Stomach (tissue), 19 donors: ENCODE measurements at places on chromosomes 7 and 10. TPM values are rescaled to one million over a fixed set of nuclear protein-coding genes. Genes with fewer than 3 reads are reported as not detected.
A peak's percentile ranks its signal among the peaks of the same experiment; 100 is the strongest.

DNA sequence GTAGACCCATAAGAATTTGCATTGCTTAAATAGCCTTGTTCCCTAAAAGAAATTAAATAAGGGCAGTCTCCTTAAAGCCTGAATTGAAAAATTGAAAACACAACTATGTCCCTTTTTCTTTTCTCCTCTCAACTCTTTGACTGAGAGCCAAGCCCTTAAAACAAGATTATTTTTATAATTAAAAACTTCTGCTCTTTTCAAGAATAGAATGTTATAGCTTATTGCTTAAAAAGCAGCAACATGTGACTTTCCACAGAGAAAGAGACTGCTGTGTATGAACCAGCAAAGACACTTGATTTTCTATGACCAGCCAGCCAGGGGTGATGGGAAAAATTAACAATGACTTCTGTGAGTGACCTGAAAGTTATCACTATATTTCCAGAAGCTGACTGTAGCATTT lies 295.2 kb upstream of the CELF2 start:
- H3K36me3 ChIP-seq, result no peaks in the 10 kb centered on the region
- H3K27ac ChIP-seq, result no peak overlapping the region
- peak; percentile 9 for DNase-seq
- H3K4me1 ChIP-seq, result no peaks in the 10 kb centered on the region

DNA sequence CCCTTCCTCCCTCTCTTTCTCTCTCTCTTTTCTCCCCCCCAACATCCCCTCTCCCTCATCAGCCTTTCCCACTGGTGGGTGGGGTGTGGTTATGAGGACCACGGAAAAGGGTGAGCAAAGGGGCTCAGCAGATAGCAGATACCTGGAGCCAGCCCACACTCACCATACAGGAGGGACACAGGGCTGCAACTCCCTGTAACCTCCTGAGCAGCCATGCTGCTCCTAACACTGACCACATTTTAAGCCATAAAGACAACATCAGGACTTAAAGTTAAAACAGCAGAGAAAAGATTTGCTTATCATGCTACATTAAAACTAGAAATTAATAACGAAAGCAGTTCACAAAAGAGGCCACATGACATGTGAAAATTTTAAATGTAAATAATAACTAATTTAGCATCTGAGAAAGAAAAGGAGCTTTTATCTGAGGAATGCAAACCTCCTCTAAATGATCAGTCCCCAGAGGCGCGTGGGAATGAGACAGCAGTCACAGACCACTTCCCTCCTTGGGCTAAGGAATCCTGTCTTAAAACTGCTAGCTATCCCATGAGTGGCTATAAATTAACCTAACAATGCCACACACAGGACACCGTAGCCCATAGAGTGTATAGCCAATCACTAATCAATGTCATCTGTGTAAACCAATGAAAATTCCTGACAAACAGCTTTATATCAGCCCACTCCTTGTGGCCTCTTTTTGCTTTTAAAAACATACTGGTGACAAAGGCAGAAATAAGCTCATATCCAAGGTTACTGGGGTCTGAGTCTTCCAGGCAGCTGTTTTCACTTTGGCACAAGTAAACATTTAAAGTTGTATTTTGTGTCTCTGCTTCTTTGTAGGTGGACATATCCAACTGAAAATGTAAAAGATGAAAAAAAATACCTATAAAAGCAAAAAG lies 33.3 kb downstream of the PKD1L1 start:
- H3K36me3 ChIP-seq, result no peaks in the 10 kb centered on the region
- H3K27me3 ChIP-seq, result no peaks in the 10 kb centered on the region
- no peak overlapping the region for H3K4me3 ChIP-seq
- no peaks in the 10 kb centered on the region for H3K4me1 ChIP-seq

DNA sequence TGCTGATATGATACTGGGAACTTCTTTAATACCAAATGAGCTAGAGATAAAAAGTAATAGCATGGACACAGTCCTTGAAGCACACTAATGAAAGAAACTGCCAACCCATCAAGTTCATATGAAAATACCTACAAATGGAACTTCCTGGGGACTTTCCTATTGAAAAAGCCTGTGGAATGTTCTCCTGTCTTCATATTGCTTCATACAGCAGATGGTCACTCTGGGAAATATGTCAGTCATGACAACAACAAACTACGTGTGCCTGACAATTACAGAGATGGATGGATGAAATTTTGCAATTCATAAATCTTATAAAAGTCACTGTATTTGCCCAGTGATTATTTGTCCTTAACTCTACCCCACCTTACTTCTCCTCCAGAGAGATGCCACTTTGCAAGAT lies 106.6 kb upstream of the COL1A2 start:
- H3K27ac ChIP-seq, result no peak overlapping the region
- H3K4me3 ChIP-seq, result no peak overlapping the region
- DNase-seq, result no peak
- no peaks in the 10 kb centered on the region for H3K36me3 ChIP-seq

DNA sequence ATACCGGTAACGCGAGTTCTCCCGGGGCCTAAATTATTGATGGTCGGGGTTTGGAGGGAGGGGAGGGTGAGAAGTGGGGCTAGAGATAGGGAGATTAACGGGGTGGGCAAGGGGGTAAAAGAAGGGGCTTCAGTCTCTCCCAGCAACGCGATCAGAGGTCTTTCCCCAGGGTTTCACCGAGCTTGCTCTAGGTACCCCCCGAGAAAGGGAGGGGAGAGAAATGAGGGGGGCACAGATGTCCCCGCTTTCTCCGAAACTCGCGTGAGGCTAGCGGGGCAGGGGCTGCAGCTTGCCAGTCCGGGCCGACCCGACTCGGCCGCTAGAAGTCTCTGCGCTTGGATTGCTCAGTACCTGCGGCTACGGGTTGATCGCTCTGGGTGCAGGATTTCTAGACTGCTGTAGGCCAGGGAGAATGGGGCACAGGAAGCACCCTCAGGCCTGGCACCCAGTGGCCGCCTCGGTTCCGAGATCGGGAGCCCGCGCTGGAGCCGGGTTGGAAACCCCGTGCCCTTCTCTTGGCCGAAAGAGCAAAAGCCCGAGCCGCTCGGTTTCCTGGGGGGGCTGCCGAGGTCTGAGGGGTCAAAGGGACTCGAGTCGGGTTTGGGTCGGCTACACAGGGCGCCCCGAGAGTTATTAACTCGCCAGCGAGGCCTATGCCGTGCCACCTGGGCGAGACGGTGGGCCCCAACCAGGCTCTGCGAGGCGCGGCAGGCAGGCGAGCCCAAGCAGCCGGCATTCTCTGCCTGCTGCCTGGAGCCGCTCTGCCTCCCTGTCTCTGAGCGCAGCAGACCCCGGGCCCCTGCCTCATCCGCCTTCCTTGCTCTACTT lies 3.1 kb downstream of the PAX2 start:
- no peak overlapping the region for H3K27ac ChIP-seq
- no peak overlapping the region for H3K4me3 ChIP-seq

- peaks cover 16% of the 10 kb centered on the region for H3K36me3 ChIP-seq
- no peak for DNase-seq
- no peaks in the 10 kb centered on the region for H3K4me1 ChIP-seq
- H3K27ac ChIP-seq, result no peak overlapping the region
- H3K4me3 ChIP-seq, result no peak overlapping the region
- H3K27me3 ChIP-seq, result no peaks in the 10 kb centered on the region
Measured at GRCh38 chr10:28595613-28596012, 62.7 kb downstream of the WAC start.

- H3K4me1 ChIP-seq, result peaks cover 13% of the 10 kb centered on the region
- peaks cover 11% of the 10 kb centered on the region for H3K36me3 ChIP-seq
- H3K4me3 ChIP-seq, result no peak overlapping the region
- H3K27ac ChIP-seq, result no peak overlapping the region
- DNase-seq, result no peak
Measured at GRCh38 chr10:79385392-79385795, 38.1 kb downstream of the PPIF start.

DNA sequence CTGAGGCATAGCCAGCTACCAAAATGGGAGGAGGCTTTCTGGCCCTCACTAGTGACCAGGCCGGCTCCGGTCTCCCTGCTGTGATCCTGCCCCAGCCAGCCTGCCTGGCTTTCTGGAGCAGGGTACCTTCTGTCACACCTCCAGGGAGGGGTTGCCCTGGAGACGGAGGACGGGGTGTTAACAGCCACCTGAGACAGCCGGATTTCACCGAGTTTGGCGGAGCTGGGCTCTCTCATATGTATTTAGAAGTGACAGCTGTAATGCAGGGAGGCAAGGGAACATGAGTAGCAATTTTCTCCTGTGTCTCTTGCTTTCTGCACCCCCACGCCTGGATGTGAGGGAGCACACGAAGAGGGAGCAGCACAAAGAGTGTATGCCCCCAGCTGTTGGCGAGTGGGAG lies 473.3 kb downstream of the PLXNA4 start:
- H3K4me1 ChIP-seq, result no peaks in the 10 kb centered on the region
- no peak for DNase-seq
- no peak overlapping the region for H3K4me3 ChIP-seq
- no peaks in the 10 kb centered on the region for H3K36me3 ChIP-seq

Gene COL1A2
- polyA plus RNA-seq, result 48.3 TPM

- H3K27ac ChIP-seq, result no peak overlapping the region
- DNase-seq, result peak; percentile 29
- no peaks in the 10 kb centered on the region for H3K4me1 ChIP-seq
- no peaks in the 10 kb centered on the region for H3K27me3 ChIP-seq
Measured at GRCh38 chr10:29099001-29099400, 189.9 kb upstream of the LYZL1 start.

Gene WNT2
- 0.61 TPM for polyA plus RNA-seq

DNA sequence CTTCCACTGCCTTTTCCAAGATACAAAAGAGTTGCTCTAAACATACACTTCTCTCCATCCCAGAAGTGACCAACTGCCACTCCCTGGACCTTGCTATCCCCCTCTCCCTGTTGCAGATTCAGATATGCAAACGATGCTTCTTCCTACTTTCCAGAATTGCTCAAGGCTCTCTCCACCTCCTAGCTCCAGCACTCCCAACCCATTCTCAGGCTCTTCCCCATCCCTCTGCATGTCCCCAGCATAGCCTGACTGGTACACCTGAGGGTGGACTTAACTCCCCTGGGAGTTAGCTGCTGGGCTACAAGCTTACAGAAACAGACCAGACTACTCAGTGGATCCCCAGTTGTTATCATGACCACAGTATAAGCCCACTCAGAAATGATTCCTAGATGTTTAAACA lies 27.6 kb downstream of the MKRN1 start:
- peaks cover 56% of the 10 kb centered on the region for H3K36me3 ChIP-seq
- no peak for DNase-seq
- no peaks in the 10 kb centered on the region for H3K4me1 ChIP-seq
- H3K27me3 ChIP-seq, result no peaks in the 10 kb centered on the region

GRCh38 chr10:36171953-36172940 lies 530.2 kb upstream of the FZD8 start:
- no peak overlapping the region for H3K4me3 ChIP-seq
- H3K27ac ChIP-seq, result peak overlapping the region; percentile 24
- no peaks in the 10 kb centered on the region for H3K36me3 ChIP-seq
- no peaks in the 10 kb centered on the region for H3K27me3 ChIP-seq
- DNase-seq, result no peak
- H3K4me1 ChIP-seq, result peaks cover 15% of the 10 kb centered on the region

DNA sequence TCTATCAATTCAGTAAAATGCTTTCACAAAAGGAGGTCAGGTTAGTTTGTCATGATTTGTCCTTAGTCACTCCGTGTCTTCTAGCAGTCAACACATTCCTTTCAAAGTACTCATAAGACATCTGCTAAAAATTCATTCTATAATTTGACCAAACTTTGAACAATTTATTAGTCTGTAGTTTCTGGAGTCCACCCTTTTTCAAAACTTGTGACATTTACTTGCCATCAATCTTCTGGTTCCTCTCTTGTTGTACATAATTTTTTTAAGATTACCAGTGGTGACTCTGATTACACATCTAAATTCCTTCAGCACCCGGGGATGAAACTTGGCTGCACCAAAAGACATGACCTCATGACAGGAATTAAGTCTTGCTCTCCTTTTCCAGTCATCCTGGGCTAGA lies 130.1 kb downstream of the NEBL start:
- DNase-seq, result no peak
- no peaks in the 10 kb centered on the region for H3K4me1 ChIP-seq
- no peak overlapping the region for H3K27ac ChIP-seq
- no peaks in the 10 kb centered on the region for H3K36me3 ChIP-seq
- no peaks in the 10 kb centered on the region for H3K27me3 ChIP-seq

DNA sequence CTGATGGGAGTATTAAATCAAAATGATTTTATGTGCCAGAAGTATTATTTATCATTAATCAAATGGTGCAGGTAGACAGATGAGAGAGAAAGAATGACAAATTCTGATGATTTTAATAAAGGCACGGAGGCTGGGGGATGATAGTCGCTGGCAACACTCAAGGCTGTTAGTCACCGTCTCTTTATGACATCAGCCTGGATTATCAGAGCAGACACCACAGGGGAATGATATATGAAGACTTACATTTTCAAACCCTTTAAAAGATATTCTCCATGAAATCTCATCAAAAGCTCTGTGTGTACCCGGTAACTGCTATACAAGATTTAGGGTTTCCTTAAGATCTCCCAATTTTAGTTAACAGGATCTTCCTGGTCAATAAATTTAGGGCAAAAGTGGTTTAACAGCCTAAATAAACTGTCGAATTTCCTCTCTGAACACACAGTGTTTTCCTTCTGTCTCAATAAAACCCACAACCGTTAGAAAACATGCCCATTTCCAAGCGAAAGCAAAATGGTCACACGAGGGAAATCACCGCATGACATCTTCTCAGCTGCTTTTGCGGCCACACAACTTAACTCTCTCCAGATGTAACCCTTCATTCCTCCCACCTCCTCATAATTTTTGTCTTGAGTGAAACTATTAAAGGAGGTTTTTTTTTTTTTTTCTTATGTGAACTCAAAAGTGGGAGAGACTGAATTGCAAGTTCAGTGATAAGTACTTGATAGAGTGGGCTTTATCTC lies 133.2 kb upstream of the FAM171A1 start:
- H3K4me3 ChIP-seq, result no peak overlapping the region
- DNase-seq, result peak; percentile 29
- H3K27me3 ChIP-seq, result no peaks in the 10 kb centered on the region
- H3K4me1 ChIP-seq, result no peaks in the 10 kb centered on the region
- H3K27ac ChIP-seq, result no peak overlapping the region
- H3K36me3 ChIP-seq, result no peaks in the 10 kb centered on the region
